Naive thymus-derived CD4-positive, alpha-beta T cell (primary cell): ENCODE measurements at places on chromosomes 12 and 14.
A peak's percentile ranks its signal among the peaks of the same experiment; 100 is the strongest.

DNA sequence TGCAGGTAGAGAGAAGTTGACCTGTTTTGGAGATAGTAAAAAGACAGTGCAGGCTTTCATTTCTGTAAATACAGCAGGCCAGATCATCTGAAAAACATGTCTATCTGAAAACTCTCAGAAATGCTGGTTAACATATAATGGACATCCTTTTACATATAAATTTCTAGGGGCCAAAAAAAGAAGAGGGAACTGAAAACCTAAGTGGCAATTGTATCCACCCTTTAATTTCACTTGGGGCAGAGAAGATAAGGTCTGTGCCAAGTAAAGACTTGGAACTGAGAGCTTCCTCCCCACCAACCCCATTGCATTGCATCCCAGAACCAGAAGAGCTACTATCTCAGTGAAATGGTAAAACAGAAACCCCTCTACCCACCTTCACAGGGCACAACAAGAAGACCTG is 141.0 kb downstream of the SRGAP1 start:
- DNase-seq, result no peak
- H3K4me1 ChIP-seq, result no peaks in the 10 kb centered on the region
- H3K27me3 ChIP-seq, result no peaks in the 10 kb centered on the region
- H3K36me3 ChIP-seq, result no peaks in the 10 kb centered on the region

GRCh38 chr12:109893261-109893995 is 6.6 kb upstream of the TCHP start:
- H3K27me3 ChIP-seq, result no peaks in the 10 kb centered on the region
- no peak overlapping the region for H3K4me3 ChIP-seq
- DNase-seq, result no peak
- H3K36me3 ChIP-seq, result no peaks in the 10 kb centered on the region

GRCh38 chr14:69153873-69154270 is 953 bp upstream of the DCAF5 start:
- peaks cover 13% of the 10 kb centered on the region for H3K36me3 ChIP-seq
- peak overlapping the region; percentile 90 for H3K27ac ChIP-seq
- peaks cover 12% of the 10 kb centered on the region for H3K4me1 ChIP-seq
- peak overlapping the region; percentile 83 for H3K4me3 ChIP-seq

- H3K4me3 ChIP-seq, result no peak overlapping the region
- DNase-seq, result no peak
- H3K27me3 ChIP-seq, result peaks cover 3% of the 10 kb centered on the region
- no peaks in the 10 kb centered on the region for H3K36me3 ChIP-seq
Measured at GRCh38 chr12:6198556-6198955, 1.6 kb upstream of the CD9 start.

DNA sequence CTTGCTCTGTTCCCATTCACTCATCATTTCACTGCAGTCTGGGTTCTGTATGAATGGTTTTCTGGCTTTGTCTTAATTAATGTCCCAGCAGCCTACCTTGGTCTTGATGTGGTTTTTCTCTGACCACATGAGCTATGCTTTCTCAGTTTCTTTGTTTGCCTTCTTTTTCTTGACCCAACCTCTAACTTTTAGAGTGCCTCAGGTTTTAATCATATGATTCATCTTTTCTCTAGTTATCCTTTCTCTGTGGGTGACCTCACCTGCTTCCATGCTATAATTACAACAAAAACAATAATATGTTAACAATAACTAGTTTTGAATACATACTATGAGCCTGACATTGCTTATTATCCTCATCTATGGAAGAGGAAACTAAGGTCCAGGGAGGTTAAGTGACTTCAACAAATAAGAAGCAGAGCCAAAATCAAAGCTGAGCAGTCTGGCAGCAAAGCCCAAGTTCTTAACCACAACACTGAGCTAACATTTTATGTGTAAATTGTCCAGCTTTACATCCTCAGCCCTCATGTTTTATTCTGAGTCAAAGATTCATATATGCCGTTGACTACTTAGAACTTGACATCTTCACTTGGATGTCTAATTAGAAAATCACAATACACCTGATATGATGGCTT is 4.7 kb upstream of the EPYC start:
- H3K36me3 ChIP-seq, result no peaks in the 10 kb centered on the region
- H3K27me3 ChIP-seq, result no peaks in the 10 kb centered on the region
- no peak overlapping the region for H3K4me3 ChIP-seq

DNA sequence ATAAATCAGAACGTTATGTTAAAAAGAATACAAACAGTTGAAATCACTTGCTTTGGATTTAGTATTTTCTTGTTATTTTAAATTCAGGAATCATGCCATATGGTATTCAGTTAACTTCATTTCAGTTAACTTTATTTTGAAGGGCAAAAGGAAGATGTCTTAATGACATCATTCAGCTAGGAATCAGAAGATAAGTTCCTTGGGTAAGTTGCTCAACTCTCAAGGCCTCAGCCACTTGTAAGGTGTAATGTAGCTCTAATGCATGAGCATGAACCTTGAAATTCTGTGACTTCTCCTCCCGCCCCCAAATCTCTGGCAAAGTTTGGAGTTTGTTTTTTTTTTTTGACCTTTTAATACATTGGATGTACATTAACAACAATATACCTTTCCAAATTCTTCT is 42.6 kb downstream of the FRS2 start:
- H3K27me3 ChIP-seq, result no peaks in the 10 kb centered on the region
- peaks cover 13% of the 10 kb centered on the region for H3K4me1 ChIP-seq
- H3K36me3 ChIP-seq, result no peaks in the 10 kb centered on the region
- DNase-seq, result no peak
- no peak overlapping the region for H3K4me3 ChIP-seq
- H3K27ac ChIP-seq, result no peak overlapping the region

DNA sequence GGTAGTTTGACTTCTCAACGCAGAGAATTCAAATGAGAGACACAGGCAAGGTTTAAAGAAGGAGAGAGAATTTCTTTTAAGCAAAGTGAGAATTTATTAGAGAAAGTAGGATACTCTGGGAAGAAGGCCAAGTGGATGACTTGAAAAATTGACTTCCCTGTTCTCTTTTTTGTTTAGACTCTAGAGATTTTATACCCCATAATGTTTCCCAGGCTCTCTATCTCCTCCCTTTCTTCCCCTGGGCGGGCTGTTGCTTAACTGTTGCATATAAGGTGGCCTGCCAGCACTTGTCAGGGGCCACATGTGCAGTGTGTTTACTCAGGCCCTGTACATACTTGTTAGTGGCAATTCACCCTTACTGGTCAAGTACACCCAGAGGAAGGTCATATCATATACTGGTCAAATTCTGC is 403.7 kb downstream of the SLC6A15 start:
- no peak overlapping the region for H3K27ac ChIP-seq
- H3K4me3 ChIP-seq, result no peak overlapping the region
- H3K36me3 ChIP-seq, result no peaks in the 10 kb centered on the region
- H3K4me1 ChIP-seq, result no peaks in the 10 kb centered on the region
- no peaks in the 10 kb centered on the region for H3K27me3 ChIP-seq

DNA sequence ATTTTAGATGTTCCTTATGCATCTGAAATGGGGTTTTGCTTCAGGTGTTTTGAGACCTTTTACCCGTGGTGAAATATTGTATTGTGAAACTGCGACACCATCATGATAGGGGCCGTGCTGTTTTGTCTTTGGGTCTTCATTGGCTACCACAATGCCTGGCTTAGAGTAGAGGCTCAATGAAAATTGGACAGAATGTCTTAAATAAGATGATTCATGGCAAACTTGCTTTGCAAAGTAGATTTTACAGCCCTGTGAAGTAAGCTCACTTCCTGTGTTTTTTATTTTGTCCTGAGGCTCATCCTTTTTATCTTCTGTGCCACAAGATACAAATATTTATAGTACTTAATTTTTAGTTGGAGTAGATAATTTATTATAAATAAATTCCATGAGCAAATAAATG is 111.3 kb upstream of the FRMD6 start:
- H3K4me1 ChIP-seq, result no peaks in the 10 kb centered on the region
- DNase-seq, result no peak
- no peaks in the 10 kb centered on the region for H3K36me3 ChIP-seq
- H3K27ac ChIP-seq, result no peak overlapping the region
- H3K27me3 ChIP-seq, result no peaks in the 10 kb centered on the region

DNA sequence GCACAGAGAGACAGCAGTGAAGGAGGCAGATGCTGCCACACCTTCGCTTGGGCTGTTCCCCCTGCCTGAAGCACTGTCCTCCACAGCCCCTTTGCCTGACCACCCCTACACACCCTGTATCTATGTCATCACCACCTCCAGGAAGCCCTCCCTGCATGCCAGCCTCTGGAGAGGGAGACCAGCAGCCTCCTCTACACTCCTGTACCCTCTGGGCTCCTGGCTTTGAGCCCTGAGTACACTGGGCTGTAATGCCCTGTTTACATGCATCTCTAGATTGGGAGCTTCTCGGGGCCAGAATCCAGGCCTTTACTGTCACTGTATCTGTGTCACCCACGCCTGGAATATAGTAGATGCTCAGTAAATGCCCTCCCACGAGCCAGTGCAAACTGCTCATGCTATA is 5.9 kb upstream of the TMEM119 start:
- H3K27ac ChIP-seq, result no peak overlapping the region
- H3K36me3 ChIP-seq, result no peaks in the 10 kb centered on the region
- no peak for DNase-seq
- H3K27me3 ChIP-seq, result no peaks in the 10 kb centered on the region
- no peaks in the 10 kb centered on the region for H3K4me1 ChIP-seq
- no peak overlapping the region for H3K4me3 ChIP-seq

DNA sequence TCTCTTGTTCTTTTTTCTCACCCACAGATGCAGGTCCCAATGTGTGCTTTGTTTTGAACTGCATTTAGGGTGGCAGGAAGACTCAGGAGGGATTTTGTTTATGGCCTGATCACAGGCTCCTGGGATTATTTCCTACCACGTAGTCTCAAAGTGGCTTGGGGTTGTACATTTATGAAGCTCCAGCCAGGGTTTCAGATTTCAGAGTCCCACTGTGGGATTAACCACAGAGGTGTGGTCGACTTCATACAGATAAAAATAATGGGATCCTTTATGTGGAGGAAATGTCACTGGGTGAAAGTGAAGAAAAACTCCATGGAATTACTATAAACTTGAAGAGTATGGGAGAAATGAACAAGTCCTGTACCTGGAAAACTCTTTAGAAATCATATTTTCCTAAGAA is 14.2 kb upstream of the PPP1R1A start:
- no peak overlapping the region for H3K27ac ChIP-seq
- H3K36me3 ChIP-seq, result no peaks in the 10 kb centered on the region
- no peak for DNase-seq
- no peaks in the 10 kb centered on the region for H3K4me1 ChIP-seq
- H3K4me3 ChIP-seq, result no peak overlapping the region

- no peaks in the 10 kb centered on the region for H3K4me1 ChIP-seq
- no peaks in the 10 kb centered on the region for H3K27me3 ChIP-seq
- H3K4me3 ChIP-seq, result no peak overlapping the region
- H3K36me3 ChIP-seq, result no peaks in the 10 kb centered on the region
Measured at GRCh38 chr14:95011445-95012006, 145.8 kb downstream of the DICER1 start.

DNA sequence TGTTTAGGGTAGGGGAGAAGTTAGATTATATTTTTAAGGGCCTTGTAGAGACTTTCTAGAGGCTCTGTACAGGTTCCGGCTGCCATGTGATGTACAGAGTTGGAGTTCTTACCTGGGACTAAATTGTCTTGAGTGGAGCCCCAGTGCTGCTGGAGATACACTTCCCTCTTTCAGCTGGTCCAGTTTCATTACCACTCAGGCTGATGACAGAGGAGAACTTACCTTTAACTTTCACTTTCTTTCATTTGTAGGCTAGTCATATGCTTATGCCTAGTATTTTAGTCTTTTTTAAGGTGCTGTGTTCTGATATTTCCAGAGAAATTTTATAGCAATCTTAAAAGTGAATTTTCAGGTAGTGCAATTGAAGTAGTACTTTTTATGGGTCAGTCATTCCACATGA is 117.3 kb downstream of the ERC1 start:
- H3K4me1 ChIP-seq, result no peaks in the 10 kb centered on the region
- peaks cover 9% of the 10 kb centered on the region for H3K36me3 ChIP-seq
- H3K27me3 ChIP-seq, result no peaks in the 10 kb centered on the region
- no peak overlapping the region for H3K4me3 ChIP-seq
- DNase-seq, result no peak

- no peak overlapping the region for H3K4me3 ChIP-seq
- H3K4me1 ChIP-seq, result no peaks in the 10 kb centered on the region
- no peak for DNase-seq
- H3K27me3 ChIP-seq, result no peaks in the 10 kb centered on the region
Measured at GRCh38 chr14:100422556-100423316, 99.6 kb downstream of the SLC25A47 start.
